ENCODE measurements at places on chromosomes 2 and 18. TPM values are rescaled to one million over a fixed set of nuclear protein-coding genes. Genes with fewer than 3 reads are reported as not detected.

The CLHC1 gene
- total RNA-seq = 7.2 TPM

DNA sequence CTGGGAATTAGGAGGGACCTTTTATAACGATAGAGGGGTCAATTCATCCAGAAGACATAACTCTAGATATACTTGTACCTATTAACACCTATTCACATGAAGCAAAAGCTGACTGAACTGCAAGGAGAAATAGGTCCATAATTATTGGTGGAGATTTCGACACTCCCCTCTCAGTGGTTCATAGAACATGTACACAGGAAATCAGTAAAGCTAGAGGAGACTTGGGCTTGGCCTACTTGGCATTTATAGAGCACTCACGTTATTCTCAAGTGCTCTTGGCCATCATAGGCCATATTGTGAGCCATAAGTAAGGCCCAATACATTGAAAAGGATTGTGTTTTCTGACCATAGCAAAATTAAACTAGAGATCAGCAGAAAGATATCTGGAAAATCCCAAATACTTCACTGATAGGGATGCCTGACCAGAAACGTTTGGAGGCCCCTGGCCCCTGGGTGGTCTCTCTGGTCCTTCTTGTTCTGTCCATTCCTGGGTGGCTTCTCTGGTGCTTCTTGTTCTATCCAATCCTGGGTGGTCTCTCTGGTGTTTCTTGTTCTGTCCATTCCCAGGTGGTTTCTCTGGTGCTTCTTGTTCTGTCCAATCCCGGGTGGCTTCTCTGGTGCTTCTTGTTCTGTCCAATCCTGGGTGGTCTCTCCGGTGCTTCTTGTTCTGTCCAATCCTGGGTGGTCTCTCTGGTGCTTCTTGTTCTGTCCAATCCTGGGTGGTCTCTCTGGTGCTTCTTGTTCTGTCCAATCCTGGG, 49.0 kb downstream of the SNED1 start:
- H3K4me1 ChIP-seq = no peaks in the 10 kb centered on the region
- DNase-seq = no peak
- H3K4me3 ChIP-seq = no peak overlapping the region
- no peaks in the 10 kb centered on the region for H3K27me3 ChIP-seq
- H3K36me3 ChIP-seq = peaks cover 11% of the 10 kb centered on the region

- H3K27ac ChIP-seq = no peak overlapping the region
- H3K27me3 ChIP-seq = no peaks in the 10 kb centered on the region
- H3K4me1 ChIP-seq = peaks cover 5% of the 10 kb centered on the region
- no peaks in the 10 kb centered on the region for H3K36me3 ChIP-seq
- no peak overlapping the region for H3K4me3 ChIP-seq
- DNase-seq = no peak
These were observed 122.9 kb upstream of the COL3A1 start for GRCh38 chr2:188851311-188851710.

The HOXD8 gene
- total RNA-seq = not detected

The NYAP2 gene
- not detected for total RNA-seq

GRCh38 chr2:215979620-215980019, 33.7 kb downstream of the MREG start:
- no peak overlapping the region for H3K4me3 ChIP-seq
- H3K27ac ChIP-seq = no peak overlapping the region
- H3K36me3 ChIP-seq = no peaks in the 10 kb centered on the region
- DNase-seq = no peak
- H3K4me1 ChIP-seq = no peaks in the 10 kb centered on the region

GRCh38 chr2:176415937-176416499, 146.8 kb downstream of the MTX2 start:
- H3K27me3 ChIP-seq = no peaks in the 10 kb centered on the region
- H3K4me1 ChIP-seq = no peaks in the 10 kb centered on the region
- no peak overlapping the region for H3K4me3 ChIP-seq
- H3K27ac ChIP-seq = no peak overlapping the region
- no peaks in the 10 kb centered on the region for H3K36me3 ChIP-seq

DNA sequence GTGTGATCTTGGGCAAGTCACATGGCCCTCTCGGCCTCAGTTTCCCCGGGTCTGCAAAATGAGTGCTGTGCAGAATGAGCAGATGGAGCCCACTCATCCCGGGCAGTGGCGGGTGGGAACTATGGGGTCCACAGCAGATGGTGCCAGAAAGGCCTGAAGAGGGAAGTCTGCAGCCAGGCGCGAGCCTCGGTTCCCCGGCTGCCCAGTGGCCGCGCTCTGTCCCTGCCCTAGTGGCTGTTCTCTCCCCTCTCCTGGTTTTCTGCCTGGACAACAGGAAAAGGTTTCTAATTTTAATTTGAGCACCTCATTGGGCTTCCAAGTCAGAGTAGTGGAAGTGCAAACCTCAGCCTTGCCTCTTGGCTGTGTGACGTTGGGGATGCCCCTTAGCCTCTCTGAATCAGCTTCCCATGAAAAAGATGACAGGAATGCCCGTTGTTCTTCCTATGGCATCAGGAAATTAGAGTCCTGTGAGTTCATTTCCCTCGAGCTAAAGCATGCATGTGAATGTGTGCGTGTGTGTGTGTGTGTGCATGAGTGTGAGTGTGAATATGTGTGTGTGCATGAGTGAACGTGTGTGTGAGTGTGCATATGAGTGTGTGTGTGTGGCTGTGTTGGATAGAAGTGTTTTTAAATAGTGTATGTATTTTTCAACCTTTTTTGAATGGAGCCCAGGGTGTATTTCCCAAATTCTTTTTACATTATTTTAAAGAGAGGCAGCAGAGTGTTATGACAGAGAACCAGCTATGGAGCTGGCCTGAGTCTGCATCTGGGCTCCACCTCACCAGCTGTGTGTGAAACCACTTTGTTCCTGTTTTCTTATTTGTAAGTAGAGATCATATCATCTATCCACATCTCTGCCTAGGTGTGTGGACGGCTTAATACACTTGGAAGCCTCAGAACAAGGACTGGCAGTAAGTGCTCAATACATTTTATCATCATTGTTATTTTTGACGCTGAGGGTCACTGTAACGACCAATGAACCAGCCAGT, 41.3 kb downstream of the RRM2 start:
- H3K27ac ChIP-seq = no peak overlapping the region
- H3K27me3 ChIP-seq = no peaks in the 10 kb centered on the region
- DNase-seq = no peak
- H3K36me3 ChIP-seq = no peaks in the 10 kb centered on the region

The ST6GAL2 gene
- total RNA-seq = not detected

The TUBA3E gene
- total RNA-seq = not detected

- no peak overlapping the region for H3K4me3 ChIP-seq
- no peaks in the 10 kb centered on the region for H3K36me3 ChIP-seq
- no peak for DNase-seq
- no peaks in the 10 kb centered on the region for H3K27me3 ChIP-seq
- no peak overlapping the region for H3K27ac ChIP-seq
These were observed 20.9 kb upstream of the SETBP1 start for GRCh38 chr18:44659771-44660170.

- no peaks in the 10 kb centered on the region for H3K27me3 ChIP-seq
- H3K36me3 ChIP-seq = peaks cover 12% of the 10 kb centered on the region
- H3K4me1 ChIP-seq = peaks cover 4% of the 10 kb centered on the region
- H3K27ac ChIP-seq = no peak overlapping the region
These were observed 9.3 kb downstream of the HADHA start for GRCh38 chr2:26235089-26235488.

DNA sequence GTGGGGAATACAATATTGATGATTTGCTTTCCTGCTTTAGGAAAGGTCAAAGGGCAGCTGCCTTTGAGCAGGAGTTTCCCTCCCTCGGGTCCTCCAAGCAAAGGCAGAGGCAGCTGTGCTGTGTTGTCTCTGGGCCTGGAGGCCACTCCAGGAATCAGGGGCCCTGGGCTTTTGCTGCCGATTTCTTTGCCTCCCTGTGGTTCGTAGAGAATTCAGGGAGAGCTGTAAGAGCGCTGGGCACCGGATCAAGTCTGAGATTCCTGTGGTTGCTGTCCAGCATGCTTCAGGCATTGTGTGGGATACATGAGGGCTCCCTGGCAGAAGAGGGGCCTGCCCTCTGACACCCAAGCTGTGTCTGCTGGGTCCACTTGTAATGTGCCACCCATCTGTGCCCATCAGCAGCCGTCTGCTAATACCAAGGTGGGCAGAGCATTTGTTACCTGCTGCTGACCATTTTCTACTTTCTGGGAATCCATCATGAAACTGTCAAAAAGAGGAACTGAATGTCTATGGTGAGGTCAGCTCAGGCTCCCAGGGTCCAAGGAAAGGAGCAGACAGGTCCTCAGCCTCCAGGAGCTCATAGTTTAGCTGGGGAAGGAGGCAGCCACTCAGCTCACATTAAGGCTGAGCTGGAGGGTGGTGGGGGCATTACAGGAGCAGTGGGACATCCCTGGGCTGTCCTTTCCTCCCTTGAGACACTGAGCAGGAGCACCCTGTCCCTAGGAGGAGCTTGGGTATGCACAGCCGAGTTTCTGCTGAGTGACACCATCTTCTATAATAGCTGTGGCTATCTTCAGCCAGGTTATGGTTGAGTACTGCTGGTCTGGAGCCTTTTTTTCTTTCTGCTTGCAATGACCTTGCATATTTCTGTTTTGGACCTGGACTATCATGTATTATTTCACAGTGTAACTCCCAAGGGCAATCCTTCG, 68.5 kb downstream of the CTIF start:
- no peak overlapping the region for H3K4me3 ChIP-seq
- H3K36me3 ChIP-seq = peaks cover 2% of the 10 kb centered on the region
- no peak overlapping the region for H3K27ac ChIP-seq
- H3K27me3 ChIP-seq = no peaks in the 10 kb centered on the region

DNA sequence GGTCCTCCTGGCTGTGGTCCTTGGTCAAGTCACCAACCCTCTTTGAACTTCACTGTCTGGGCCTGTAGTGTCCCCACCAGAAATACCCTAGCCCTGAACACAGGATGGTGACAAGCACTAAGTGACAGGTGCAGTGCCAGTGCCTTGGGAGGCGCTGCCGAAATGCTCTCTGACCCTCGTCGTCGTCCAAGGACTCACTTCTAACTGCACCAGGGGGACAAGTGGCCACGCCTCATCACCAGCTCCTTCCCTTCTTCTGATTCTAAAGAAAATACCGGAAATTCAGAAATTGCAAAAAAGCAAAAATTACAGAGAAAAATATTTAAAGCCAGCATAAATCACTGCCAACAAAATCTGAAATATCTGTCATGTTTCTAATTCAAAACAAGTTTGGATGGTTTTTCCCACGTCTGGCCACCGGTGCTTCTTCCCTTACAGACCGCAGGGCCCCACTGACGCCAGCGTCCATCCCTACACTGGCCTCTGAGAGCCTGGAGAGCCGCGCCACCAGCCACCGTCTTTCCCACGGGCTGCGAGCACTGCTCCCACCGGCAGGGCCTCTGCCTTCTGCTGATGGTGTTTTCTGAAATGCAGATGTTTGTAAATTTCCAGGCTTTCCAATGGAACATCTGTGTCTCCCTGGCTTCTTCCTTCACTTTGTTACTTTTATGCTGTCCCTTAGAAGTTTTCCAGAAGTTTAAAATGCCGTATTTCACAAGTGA, 37.4 kb upstream of the GPC1 start:
- no peak for DNase-seq
- H3K27me3 ChIP-seq = no peaks in the 10 kb centered on the region
- H3K36me3 ChIP-seq = no peaks in the 10 kb centered on the region
- no peak overlapping the region for H3K27ac ChIP-seq
- peaks cover 3% of the 10 kb centered on the region for H3K4me1 ChIP-seq

The VSNL1 gene
- 1.2 TPM for total RNA-seq

DNA sequence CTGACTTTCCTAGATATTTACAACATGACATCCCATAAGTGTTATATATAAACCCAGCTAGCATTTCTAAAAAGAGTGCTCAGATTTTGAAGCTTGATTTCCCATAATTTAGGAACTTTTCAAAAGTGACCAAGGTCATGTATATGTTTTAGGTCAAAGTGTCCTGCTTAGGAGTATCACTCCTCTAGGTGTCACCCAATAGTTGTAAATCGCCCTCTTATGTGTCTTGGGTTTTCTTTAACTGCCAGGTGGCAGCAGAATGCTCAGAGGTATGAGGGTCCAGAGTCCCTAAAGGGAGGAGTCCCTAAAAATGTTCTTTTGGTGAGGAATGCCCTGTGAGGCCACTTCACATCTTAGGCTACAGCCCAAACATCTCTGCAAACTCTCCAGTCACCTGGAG, 358.3 kb downstream of the CELF4 start:
- no peak overlapping the region for H3K4me3 ChIP-seq
- H3K27ac ChIP-seq = no peak overlapping the region
- DNase-seq = no peak
- H3K27me3 ChIP-seq = no peaks in the 10 kb centered on the region

DNA sequence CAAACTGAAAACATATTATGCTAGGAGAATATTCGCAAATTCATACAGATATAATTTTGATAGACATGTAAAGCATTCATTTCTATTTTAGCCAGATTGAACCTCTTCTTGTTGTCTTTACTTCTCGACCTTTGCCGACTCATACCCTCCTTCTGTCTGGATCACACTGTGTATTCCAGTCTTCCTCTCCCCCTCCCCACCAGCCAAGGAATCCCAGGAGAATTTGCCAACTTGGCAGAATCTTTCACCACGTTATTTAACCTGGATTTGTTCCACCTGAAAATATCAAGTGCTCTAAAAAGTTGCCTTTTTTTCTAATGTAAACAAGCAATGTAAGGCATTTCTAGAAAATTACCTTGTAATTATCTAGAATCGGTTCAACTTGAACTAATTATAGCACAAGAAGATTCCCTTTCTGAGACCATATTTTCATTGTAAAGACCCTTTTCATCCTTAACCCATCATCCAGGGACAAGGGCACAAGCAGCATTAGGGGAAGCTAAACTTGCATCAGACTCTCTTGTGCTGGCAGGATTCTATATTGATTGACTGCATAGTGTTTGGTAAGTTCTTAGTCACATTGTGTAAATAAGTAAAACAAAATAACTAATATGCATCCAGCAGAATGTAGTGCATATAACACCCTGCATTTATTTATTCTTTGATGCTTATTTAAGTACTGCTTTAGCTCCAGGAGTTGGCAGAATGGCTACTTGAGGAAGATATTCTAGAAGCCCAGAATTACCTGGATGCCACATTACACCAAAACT, 1328.7 kb upstream of the NXPH2 start:
- H3K4me1 ChIP-seq = no peaks in the 10 kb centered on the region
- no peak overlapping the region for H3K4me3 ChIP-seq
- H3K36me3 ChIP-seq = no peaks in the 10 kb centered on the region
- H3K27ac ChIP-seq = no peak overlapping the region

- no peaks in the 10 kb centered on the region for H3K36me3 ChIP-seq
- no peak overlapping the region for H3K27ac ChIP-seq
- H3K27me3 ChIP-seq = no peaks in the 10 kb centered on the region
- peaks cover 8% of the 10 kb centered on the region for H3K4me1 ChIP-seq
- no peak overlapping the region for H3K4me3 ChIP-seq
These were observed 35.6 kb upstream of the APCDD1 start for GRCh38 chr18:10418836-10419235.

GRCh38 chr2:18546567-18546966, 13.9 kb downstream of the RDH14 start:
- no peaks in the 10 kb centered on the region for H3K4me1 ChIP-seq
- H3K27ac ChIP-seq = no peak overlapping the region
- no peaks in the 10 kb centered on the region for H3K27me3 ChIP-seq
- no peak overlapping the region for H3K4me3 ChIP-seq

- no peaks in the 10 kb centered on the region for H3K4me1 ChIP-seq
- no peaks in the 10 kb centered on the region for H3K36me3 ChIP-seq
- no peak overlapping the region for H3K27ac ChIP-seq
- H3K27me3 ChIP-seq = peaks cover 26% of the 10 kb centered on the region
These were observed 11.2 kb downstream of the ACOXL start for GRCh38 chr2:110743600-110743999.

The SFTPB gene
- not detected for total RNA-seq

- H3K36me3 ChIP-seq = no peaks in the 10 kb centered on the region
- peaks cover 7% of the 10 kb centered on the region for H3K27me3 ChIP-seq
- no peak for DNase-seq
- no peak overlapping the region for H3K27ac ChIP-seq
These were observed 24.3 kb downstream of the INPP5D start for GRCh38 chr2:233084488-233084887.

- H3K36me3 ChIP-seq = no peaks in the 10 kb centered on the region
- no peaks in the 10 kb centered on the region for H3K27me3 ChIP-seq
- DNase-seq = no peak
- no peak overlapping the region for H3K27ac ChIP-seq
These were observed 17.0 kb downstream of the GPR35 start for GRCh38 chr2:240642061-240642805.

The CD207 gene
- total RNA-seq = not detected

The REG1B gene
- total RNA-seq = not detected
